ENCODE measurements at places on chromosomes 7 and 10.
A peak's percentile ranks its signal among the peaks of the same experiment; 100 is the strongest.

DNA sequence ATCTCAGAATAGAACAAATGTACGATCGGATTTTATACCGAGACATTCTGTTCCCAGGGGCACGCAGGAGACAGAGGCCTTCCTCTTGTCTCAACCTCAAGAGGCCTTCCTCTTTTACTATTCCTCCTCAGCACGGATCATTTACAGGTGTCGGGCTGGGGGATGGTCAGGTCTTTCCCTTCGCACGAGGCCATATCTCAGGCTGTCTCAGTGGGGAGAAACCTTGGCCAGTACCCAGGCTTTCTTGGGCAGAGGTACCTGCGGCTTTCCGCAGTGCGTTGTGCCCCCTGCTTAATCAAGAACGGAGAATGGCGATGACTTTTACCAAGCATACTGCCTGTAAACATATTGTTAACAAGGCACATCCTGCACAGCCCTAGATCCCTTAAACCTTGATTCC is 44.2 kb downstream of the FANK1 start:
- no peak for DNase-seq

- no peak for DNase-seq
Observed at GRCh38 chr7:2539031-2539911, 16.1 kb downstream of the BRAT1 start.

DNA sequence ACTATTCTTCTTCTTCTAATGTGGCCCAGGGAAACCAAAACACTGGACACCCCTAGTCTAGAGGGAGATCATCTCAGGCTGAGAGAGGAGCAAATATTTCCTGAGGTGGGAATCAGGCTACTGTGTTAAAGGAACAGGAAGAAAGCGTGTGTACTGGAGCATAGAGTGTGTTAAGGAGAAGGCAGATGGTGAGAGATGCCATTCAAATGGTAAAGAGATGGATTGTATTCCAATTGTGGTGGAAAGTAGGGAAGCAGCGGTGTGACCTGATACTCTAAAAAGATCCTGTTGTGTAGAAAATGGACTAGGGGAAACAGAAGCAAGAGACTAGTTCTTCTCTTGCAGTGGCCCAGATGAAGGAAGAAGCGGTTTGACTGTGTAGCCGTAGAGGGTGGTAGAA is 31.2 kb downstream of the RAB18 start:
- DNase-seq = no peak

DNA sequence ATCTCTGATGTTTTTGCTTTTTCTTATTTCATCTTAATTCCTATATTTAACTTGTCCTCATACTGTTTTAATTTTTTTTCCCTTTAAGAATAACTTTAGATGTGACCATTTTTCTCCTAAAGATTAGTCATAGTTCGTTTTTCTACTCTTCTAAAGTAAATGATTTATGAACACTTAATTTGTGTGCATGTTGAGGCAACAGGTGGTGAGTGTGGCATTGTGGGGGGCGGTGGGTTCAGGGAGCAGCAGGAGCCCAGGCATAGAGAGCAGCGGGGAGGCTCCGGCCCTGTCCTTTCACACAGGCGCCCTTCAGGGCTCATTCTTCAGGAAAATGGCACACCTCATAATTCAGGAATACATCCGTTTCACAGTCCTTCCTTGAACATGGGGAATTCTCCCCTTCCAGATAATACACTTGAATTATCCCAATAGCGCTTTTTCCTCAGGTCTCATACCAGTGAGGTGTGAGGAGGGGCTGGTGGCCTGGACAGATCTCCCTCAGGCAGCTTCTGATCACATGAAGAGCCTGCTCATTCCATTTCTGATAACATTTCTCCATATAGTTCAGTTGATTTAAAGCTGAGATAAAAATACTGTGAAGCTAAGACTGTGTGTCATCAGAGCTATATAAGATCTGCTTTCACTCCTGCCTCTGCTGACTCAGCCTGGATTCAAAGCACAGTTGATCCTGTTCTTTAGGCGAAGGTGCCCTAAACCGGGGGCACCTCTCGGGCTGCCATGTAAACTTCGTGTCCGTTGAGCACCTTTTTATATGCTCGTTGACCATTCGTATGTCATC is 40.2 kb downstream of the CUL1 start:
- no peak for DNase-seq

- no peak for DNase-seq
Observed at GRCh38 chr7:140541176-140541512, 61.8 kb upstream of the MKRN1 start.

DNA sequence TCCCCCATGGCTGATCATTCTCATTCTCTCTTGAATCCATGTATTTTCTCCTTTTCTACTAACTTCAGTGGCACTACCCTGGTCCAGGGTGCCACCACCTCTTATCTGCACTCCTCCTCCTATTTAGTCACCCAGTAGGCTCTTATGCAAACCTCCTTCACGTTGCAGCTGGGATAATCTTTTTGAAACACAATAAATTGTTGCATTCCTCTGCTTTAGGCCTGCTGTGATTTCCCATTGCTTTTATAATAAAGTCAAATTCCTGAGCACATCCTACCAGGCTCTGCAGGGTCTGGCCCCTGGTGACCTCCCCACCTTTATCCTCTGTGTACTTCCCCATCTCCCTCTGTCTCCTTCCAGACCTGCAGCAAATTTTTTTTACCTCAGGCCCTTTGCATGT is 112.7 kb upstream of the KIAA1217 start:
- no peak for DNase-seq

- no peak for DNase-seq
Observed at GRCh38 chr7:107016312-107016711, 28.2 kb upstream of the PRKAR2B start.

DNA sequence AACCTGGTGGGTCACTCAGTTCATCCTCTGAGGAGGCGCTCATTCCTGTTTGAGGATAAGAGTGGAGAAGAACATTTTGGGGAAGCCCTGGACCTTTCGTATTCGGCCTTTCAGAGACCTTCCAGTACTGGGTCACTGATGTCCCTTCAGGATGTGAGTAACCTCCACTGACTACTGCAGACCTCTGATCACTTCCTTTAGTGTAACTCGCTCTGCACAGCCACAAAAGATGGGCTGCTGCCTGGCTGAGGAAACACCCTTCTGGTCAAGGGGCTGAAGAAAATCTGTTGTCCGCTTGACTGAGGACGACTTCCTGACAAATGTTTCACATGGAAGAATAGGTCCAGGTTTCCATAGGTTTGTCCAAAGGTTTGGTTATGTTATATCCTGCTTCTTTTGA is 15.9 kb upstream of the TBXAS1 start:
- DNase-seq = peak; percentile 24

GRCh38 chr10:43689618-43689954 is 40.9 kb upstream of the ZNF32 start:
- no peak for DNase-seq

DNA sequence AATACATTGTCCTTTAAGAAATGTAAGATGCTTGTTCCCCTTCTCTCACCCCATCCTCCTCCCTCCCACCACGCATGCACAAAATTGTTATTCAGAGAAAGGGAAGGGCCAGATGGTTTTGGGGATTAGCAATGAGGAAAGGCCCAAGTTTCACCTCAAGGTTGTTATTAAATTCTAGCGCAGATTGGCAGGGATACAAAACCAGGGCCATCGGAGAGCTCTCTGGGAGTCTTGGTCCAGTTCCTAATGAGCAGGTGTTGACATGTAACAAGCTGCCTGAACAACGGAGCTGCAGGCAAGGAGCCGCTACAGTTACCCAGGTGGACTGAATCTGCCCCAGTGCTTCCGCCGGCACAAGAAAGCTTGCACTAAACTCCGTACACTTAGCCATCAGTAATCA is 9.7 kb upstream of the ANK3 start:
- no peak for DNase-seq

DNA sequence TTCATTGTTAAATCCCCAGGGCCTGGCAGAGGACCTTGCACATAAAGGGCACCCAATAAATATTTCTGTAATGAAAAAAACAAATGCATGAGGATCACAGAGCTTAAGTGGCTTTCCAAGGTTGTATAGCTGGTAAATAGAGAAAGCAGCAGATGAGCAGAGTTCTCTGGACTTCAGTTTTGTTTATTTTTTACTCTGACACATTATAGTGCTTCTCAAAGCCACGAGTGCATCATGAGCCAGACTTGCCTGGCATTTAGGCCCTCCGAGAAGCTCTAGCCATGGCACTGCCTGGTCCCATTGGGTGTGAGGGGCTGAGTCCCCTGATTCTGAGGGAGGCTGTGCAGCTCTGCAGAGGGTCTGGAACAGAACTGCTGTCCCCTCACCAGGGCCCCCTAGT is 87.2 kb upstream of the ZNF32 start:
- no peak for DNase-seq

GRCh38 chr10:118692872-118693271 is 61.9 kb downstream of the CACUL1 start:
- no peak for DNase-seq

DNA sequence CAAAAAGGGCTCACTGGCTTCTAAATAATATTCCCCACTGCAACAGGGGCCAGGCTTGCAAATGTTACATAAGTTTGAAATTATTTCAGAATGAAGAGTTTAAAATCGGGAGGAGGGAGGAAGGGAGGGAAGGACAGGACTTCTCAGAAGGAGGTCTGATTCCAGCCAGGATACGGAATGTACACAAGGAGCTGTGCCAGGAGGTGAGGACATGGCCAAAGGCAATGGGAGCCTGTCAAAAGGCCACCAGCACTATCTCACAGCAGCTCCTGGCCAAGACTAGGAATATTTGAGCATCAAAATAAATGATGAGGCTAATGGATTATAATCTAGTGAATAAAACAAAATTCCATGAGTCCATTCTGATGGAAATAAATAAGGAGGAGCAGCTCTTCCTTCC is 18.6 kb upstream of the DRGX start:
- DNase-seq = no peak

DNA sequence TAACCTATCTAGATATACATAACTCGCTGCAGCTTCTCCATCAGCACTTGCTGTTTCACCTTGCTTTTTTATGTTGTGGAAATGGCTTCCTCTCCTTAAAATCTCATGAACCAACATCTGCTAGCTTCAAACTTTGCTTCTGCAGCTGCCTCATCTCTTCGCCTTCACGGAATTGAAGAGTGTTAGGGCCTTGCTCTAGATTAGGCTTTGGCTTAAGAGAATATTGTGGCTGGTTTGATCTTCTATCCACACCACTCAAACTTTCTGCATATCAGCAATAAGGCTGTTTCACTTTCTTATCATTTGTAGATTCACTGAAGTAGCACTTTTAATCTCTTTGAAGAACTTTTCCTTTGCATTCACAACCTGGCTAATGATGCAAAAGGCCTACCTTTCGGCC is 49.2 kb upstream of the AGR3 start:
- DNase-seq = no peak

- no peak for DNase-seq
Observed at GRCh38 chr10:132527339-132528063, 10.1 kb upstream of the INPP5A start.

GRCh38 chr7:156777364-156778069 is 115.5 kb downstream of the LMBR1 start:
- no peak for DNase-seq

GRCh38 chr10:124429576-124429975 is 10.9 kb upstream of the OAT start:
- no peak for DNase-seq

DNA sequence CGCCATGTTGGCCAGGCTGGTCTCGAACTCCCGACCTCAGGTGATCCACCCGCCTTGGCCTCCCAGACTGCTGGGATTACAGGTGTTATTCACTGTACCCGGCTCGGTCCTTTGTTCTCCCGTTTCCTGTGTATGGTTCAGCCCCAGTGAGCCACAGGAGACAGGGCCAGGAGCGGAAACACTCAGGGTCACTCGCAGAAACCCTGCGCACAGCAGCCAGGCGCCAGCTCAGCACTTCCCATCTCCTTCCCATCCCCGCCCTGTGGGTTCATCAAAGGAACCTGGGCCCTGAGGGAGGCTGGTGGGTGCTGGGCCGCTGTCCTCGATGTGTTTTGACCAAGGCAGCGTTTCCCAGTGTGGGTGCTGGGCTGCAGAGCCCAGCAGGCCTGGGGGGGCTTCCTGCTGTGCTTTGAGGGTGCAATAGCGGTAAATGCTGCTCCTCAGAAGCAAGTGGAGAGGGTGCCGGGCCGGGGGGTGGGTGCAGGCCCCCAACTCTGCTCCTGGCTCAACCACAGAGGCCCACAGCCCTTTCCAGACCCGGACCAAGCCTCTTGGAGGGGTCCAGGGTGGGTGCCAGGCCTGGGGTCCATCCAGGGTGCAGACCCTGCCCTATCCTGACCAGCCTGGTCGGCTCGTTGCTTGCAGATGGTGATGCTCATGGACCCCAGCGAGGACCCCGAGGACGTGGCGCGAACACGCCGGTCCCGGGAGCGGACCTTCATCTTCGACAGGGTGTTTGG is 15.3 kb upstream of the CHST12 start:
- DNase-seq = peak; percentile 96

- no peak for DNase-seq
Observed at GRCh38 chr7:121214657-121215056, 114.1 kb upstream of the WNT16 start.

GRCh38 chr7:101185258-101185839 is 5.3 kb upstream of the NAT16 start:
- DNase-seq = no peak

GRCh38 chr10:120392671-120393079 is 64.4 kb upstream of the PLPP4 start:
- DNase-seq = no peak

GRCh38 chr10:119595676-119596515 is 868 bp downstream of the TIAL1 start:
- peak; percentile 45 for DNase-seq

DNA sequence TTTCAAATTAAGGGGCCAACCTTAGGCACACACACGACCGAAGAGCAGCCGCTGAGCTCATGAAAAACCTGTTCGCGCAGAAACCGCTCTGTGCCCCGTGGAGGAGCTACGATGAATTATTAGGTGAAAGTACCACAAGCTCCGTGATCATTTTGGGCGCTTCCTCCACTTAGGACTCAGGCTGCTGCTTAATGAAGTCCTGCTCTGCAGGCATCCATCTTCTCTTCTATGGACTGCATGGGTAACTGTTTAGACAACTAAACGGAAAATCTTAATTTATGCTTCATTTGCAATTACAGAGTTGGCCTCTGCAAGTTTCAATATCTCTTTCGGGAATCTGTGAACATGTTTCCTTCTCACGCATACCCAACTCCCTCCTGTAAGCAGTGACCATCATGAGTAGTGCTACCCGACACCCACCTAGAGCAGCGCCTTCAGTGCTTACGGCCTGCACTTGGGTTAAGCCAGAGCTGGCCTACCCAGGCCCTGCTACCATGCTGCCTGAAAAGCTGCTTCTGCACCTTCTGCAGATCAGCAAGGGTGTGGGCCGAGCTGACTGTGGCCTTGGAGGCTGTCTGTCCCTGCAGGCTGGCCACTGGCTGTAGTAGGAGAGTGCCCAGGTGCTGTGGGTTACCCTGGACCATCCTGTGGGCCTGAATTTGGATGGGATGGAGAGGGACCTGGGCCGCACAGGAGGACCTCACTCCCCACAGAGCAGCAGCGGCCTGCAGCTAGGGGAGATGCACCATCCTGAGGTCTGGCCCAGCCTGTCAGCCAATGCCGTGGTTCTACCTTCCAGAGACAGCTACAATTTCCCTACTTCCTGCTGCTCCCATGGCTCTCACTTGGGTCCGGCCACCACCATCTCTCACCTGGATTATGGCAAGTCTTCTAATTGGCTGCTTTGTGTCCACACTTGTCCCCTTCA is 36.0 kb downstream of the GNA12 start:
- DNase-seq = no peak

GRCh38 chr7:157011333-157012112 is 1.1 kb upstream of the MNX1 start:
- no peak for DNase-seq
